GM10248 (cell line): ENCODE measurements at places on chromosomes 3 and 15.

- no peak for DNase-seq
Observed at GRCh38 chr3:63193647-63194046, 84.5 kb upstream of the SYNPR start.

DNA sequence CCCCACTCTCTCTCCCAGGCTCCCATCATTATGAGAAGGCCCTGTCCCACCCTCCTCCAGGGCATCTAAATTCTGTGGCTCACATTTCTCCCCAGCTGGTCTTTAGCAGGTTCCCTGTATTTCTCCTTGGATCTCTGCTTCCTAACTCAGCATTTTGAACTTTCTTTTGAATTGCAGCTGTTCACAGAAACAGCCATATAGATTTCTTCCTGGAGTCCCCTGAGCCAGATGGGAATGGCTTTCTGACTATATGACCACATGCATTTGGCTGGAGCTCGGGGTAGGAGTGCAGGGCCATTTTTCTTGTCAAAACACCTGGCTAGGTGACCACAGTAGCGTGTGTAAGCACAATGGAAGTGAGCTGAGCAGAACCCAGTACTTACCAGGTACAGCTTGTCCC is 22.0 kb downstream of the RBP2 start:
- DNase-seq = no peak

DNA sequence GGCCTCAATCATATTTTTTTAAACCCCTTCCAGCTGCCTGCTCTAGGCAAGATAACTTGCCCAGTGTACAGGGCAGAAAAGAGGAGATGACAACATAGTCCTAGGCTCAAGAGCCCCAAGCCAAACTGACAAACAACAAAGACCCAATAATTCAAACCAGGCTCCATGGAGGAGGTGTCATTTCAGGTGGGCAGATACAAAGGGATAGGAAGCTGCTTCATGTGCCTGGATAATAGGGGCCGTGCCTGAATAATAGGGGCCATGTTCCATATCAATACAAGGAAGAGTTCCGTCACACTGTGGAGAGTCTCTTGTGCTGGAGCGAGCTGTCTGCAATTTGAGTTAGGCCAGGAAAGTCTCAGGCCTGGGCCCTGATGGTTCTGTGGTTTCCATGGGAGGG is 35.4 kb upstream of the TRIM71 start:
- no peak for DNase-seq

DNA sequence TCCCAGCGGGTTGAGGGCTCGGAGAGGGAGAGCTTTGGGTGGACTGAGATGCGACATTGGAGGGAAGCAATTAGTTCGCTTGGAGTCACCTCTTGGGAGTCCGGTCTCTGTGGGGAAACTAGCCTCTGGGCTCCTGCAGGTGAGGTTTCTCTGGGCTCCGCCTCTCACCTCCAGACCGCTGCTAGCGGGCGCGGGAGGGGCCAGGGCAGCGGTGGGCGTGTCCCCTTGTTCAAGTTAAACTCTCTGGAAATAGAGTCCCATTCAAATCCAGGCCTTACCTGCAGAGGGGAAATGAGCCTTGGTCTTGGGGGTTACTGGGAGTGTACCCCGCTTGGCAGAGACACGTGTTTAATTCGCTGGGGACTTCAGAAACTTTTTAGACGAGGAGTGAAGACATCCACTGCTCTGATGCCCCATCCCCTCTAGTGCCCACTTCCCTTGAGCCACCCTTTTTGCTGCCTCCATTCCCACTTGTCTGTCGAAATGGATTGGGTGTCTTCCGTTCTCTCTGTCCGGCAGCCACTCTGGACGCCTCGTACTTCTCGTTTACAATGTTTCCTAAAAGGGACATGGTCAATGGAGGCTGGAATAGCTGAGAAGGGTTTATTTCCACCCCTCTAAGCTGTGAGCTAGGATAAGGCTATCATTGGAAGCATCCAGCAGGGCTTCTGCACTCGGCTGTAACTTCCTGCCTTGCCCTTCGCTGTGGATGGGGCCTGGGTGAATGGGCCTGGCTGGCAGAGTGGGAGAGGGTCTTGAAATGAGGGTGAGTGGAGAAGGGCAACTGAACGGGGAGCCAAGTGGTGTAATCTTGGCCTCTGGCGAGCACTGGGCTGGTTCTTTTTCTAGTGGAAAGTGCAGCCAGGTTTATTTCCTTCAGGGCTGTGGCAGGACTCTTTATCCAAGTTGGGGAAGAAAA is 1.1 kb downstream of the MITF start:
- peak; percentile 17 for DNase-seq

DNA sequence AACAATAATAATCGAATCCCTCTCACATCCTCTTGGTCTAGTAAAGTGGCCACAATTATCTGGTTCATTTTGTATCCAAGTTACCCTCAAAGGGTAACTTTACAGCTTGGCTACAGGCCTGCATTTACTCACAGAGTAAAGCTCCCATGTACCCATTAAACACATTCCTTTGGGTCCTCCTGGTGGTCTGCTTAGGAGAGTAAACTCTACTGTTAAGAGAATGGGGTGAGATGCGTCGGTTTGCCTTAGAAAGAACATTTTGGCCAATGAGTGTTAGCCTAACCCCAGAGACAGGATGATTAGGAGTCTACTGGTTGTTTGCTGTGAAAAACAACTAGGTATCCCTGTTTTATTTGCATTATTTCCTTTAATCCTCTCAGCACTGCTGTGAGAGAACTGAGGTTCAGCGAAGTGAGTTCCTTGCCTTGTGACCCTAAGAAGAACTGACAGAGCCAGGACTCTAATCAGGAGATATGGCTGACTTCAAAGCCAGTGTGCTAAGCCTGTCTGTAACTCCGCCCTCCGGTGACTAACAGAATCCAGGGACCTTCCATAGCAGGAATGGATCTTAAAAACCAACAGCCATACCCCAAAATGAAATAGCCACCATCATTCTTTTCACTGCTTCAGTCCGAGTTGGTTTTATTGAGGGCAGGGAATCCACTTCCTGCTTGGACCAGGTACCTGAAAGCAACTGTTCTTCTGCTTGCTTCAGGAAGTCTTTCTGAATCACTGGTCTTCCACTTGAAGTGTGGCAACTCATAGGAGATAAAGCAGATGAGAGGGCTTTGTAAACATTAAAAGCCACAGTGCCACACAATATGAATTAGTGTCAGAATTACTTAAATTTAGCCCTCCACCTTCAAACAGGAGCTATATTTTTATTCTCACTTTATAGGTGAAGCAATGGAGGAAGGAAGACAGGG is 317.3 kb upstream of the WNT5A start:
- DNase-seq = no peak

DNA sequence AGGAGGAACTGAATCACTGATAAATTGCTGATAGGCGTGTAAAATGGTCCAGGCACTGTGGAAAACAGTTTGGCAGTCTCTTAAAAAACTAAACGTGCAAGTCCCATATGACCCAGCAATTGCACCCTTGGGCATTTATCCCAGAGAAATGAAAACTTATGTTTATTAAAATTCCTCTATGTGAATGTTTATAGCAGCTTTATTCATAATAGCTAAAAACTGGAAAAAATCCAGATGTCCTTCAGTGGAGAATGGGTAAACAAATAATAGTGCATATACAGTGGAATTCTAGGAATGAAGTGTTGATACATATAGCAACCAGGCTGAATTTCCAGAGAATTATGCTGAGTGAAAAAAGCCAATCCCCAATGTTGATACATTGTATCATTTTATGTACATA is 482.2 kb upstream of the PDZRN3 start:
- no peak for DNase-seq

GRCh38 chr3:190746986-190747385 is 115.5 kb downstream of the GMNC start:
- no peak for DNase-seq
